Heart right ventricle (tissue), 16 donors: ENCODE measurements at places on chromosomes 6 and 20. TPM values are rescaled to one million over a fixed set of nuclear protein-coding genes. Genes with fewer than 3 reads are reported as not detected.
A peak's percentile ranks its signal among the peaks of the same experiment; 100 is the strongest.

Gene TMEM217
- not detected for total RNA-seq

DNA sequence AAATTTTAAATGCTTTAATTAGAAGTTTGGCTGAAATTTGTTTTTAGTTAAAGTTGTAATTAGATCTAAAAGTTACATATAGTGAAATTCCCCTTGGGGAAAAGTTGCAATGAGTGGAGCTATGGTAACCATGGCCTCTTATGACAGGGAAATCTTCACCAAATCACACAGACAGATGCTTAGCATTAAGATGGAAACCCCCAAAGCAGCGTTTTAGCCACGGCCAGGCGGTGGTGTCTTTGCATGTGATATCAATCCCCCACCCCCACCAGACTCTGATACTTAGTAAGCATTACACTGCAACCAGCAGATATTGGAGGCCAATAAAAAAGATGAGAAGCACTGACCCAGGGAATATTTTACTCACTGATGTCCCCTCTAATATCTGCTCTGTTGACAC is 75.7 kb downstream of the REPS1 start:
- peaks cover 41% of the 10 kb centered on the region for H3K36me3 ChIP-seq
- no peak overlapping the region for H3K4me3 ChIP-seq
- no peak overlapping the region for H3K27ac ChIP-seq
- no peaks in the 10 kb centered on the region for H3K27me3 ChIP-seq

- H3K27me3 ChIP-seq: no peaks in the 10 kb centered on the region
- H3K36me3 ChIP-seq: no peaks in the 10 kb centered on the region
- no peak for DNase-seq
- H3K27ac ChIP-seq: no peak overlapping the region
- peaks cover 5% of the 10 kb centered on the region for H3K4me1 ChIP-seq
Observed at GRCh38 chr20:53654932-53655624, 61.4 kb upstream of the ZNF217 start.

DNA sequence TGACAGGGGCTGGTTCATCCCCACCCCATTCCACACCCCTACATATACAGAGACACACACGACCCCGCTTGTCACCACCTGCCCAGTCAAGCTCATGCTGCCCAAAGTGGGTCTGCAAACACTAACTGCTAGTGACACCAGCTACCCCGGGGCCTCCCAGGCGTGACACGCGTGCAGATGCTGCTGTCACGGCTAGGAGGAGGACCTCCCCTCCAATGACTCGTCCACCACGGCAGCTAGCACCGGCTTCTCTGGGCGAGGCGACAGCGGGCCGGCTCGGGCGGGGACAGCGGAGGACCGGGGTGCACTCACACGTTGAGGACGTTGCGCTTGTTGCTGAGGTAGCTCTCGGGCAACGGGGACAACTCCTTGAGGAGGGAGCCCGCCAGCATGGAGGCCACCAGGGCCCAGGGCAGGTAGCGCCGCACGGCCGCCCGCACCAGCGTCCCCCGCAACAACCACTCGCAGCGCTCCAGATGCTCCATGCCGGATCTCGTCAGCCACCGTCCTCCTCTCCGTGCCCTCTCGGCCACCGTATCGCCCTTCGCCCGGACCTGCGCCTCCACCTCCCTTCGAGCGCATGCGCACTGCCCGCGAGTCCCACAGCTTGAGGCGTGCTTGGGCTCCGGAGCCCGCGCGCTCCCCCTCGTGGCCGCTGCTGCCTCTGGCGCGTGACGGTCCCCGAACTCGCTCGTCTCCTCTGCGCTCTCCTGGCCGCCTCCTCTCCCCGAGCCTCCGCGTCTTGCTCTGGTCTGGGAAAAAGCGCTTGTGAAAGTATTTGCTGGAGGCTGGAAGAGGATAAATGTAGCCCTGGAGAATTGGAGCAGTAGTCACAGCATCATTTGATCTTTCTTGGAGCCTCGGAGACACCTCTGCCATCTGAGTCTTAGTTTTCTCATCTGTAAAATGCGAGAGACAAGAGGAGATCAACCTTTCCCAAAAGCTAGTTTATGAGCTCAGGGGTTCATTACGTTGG is at the start of gene FITM2:
Gene FITM2, minus strand, starts transcription at position 539 of the 976 bp plus-strand sequence. Its CDS starts 54 bp downstream, at position 485.
- H3K27me3 ChIP-seq: no peaks in the 10 kb centered on the region
- peak within 1 kb of the TSS; percentile 79 for H3K4me3 ChIP-seq
- H3K27ac ChIP-seq: peak within 1 kb of the TSS; percentile 90

DNA sequence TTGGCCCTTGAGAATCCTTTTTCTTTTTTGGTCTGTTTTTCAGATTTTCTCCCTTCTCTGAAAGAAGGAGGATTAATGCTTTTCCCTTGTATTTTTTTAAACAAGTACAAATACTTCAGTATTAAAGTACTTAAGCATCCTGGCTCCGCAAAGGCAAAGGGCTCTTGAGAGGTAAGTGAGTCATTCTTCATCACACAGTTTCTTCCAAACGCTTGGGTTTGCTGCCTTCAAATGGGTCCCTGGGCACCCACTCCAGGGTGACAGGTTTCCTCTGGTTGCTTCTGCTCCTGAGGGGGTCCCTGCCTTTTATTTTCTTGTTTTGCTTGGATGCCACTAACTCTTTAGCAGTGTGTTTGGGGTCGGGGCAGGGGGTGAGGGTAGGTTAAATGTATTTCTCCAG is 437.1 kb downstream of the PTPRT start:
- H3K27ac ChIP-seq: no peak overlapping the region
- DNase-seq: no peak
- no peak overlapping the region for H3K4me3 ChIP-seq
- no peaks in the 10 kb centered on the region for H3K4me1 ChIP-seq

GRCh38 chr6:104940893-104941728 is 15.8 kb upstream of the LIN28B start:
- DNase-seq: peak; percentile 40
- peaks cover 98% of the 10 kb centered on the region for H3K27me3 ChIP-seq
- H3K27ac ChIP-seq: no peak overlapping the region
- no peaks in the 10 kb centered on the region for H3K36me3 ChIP-seq

Gene ENPP4
- 18.6 TPM for total RNA-seq

GRCh38 chr20:47146686-47147085 is 209.8 kb downstream of the ZMYND8 start:
- H3K36me3 ChIP-seq: no peaks in the 10 kb centered on the region
- H3K4me3 ChIP-seq: no peak overlapping the region
- no peak overlapping the region for H3K27ac ChIP-seq
- H3K4me1 ChIP-seq: no peaks in the 10 kb centered on the region
- no peaks in the 10 kb centered on the region for H3K27me3 ChIP-seq
- DNase-seq: no peak

- H3K27me3 ChIP-seq: no peaks in the 10 kb centered on the region
- peaks cover 77% of the 10 kb centered on the region for H3K4me1 ChIP-seq
- H3K36me3 ChIP-seq: no peaks in the 10 kb centered on the region
- H3K4me3 ChIP-seq: no peak overlapping the region
Observed at GRCh38 chr6:45959534-45960145, 56.0 kb downstream of the CLIC5 start.
